Activated CD4-positive, alpha-beta T cell treated with anti-CD3 and anti-CD28 coated beads for 36 hours (primary cell): ENCODE measurements at places on chromosomes 2 and 18. TPM values are rescaled to one million over a fixed set of nuclear protein-coding genes. Genes with fewer than 3 reads are reported as not detected.

Gene CNDP1
- total RNA-seq, result not detected

Gene NEDD4L
- 6.8 TPM for total RNA-seq

Gene SCN9A
- not detected for total RNA-seq

Gene ANKRD62
- total RNA-seq, result not detected

Gene MORN2
- 7.9 TPM for total RNA-seq
